A673 (cell line): ENCODE measurements at places on chromosomes 16 and 17. TPM values are rescaled to one million over a fixed set of nuclear protein-coding genes. Genes with fewer than 3 reads are reported as not detected.

DNA sequence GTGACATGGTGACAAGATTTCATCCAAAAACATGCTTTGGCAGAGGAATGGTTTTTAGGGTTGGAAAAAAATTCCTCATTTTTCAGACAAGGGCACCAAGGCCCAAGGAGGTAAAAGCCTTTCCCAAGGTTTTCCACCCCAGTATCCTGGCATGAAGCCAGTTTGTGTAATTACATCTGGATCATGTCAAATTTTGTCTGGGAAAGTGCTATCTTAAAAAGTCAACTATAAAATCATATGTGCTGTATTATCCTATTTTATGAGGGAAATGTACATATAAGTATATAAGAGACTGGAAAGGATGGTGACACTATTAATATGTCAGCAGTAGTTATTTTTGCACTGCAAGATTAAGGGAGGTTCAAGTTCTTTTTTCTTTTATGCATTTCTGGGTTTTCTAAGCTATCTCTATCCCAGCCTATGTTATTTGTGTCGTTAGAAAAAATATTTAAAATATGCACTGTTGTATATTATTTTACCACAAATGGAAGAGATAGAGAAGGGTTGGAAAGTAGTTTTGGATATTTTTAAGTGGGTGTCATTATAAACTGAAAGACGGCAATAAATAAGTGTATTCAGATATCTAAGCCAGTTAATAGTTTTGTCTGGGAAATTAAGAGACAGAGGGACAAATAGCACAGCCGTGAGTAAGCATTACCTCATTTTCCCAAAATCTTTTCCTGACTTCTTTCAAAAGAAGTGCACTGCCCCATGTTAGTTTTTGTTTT, 13.5 kb upstream of the FBXO47 start:
- no peaks in the 10 kb centered on the region for H3K36me3 ChIP-seq
- no peak overlapping the region for H3K4me3 ChIP-seq
- DNase-seq, result no peak
- H3K27me3 ChIP-seq, result no peaks in the 10 kb centered on the region
- H3K4me1 ChIP-seq, result no peaks in the 10 kb centered on the region
- H3K27ac ChIP-seq, result no peak overlapping the region

Gene TP53TG3F
- total RNA-seq, result not detected in 2 replicates

DNA sequence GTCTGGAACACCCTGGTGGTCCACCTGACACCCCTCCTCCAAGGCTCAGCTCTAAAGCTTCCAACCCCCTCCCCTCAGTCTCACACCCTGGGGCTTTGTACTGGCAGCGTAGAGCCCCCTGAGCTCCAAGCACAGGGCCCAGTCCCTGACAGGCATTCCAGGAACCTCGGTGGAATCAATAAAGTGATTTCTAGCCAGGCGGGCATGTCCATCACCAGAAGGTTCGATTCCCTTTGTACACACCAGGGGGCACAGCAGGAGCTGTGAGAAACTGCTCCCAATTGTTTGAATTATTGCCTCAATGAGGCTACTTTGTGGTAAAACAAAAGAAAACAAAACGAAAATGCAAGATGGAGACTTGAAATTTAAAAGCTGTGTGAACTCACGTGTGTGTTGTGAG, 51.8 kb downstream of the SMPD3 start:
- no peaks in the 10 kb centered on the region for H3K27me3 ChIP-seq
- H3K27ac ChIP-seq, result no peak overlapping the region
- H3K4me1 ChIP-seq, result no peaks in the 10 kb centered on the region
- DNase-seq, result peak; percentile 33
- no peak overlapping the region for H3K4me3 ChIP-seq
- H3K36me3 ChIP-seq, result no peaks in the 10 kb centered on the region

DNA sequence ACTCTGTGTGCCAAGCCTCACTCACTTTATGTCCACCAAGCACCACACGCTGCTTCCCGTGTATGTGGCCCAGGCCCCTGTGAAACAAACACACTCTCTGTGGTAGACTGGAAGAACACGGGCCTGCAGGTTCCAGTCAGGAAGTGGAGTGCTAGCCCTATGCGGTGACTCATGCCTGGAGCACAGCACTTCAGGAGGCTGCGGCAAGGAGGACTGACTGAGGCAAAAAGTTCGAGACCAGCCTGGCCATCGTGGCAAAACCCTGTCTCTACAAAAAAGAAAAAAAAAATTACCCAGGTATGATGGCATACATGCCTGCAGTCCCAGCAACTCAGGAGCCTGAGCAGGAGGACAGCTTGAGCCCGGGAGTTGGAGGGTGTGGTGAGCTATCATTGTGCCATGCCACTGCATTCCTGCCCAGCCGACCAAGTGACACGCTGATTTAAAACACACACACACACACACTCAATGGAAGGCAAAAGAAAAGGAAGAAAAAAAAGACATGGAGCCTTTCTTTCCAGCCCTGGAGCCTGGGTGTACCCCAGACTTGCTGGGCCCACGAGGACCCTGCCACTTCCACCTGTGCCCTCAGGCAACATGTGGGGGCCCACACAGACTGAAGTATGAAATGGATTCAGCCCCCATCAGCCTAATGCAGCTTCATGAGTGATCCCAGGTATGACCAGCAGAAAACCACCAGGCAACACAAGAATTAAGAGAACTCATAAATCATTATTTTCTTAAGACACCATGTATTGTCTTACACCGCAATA, 126.6 kb downstream of the ANKRD11 start:
- H3K27me3 ChIP-seq, result no peaks in the 10 kb centered on the region
- DNase-seq, result peak; percentile 63
- H3K27ac ChIP-seq, result no peak overlapping the region
- H3K36me3 ChIP-seq, result no peaks in the 10 kb centered on the region
- H3K4me1 ChIP-seq, result peaks cover 8% of the 10 kb centered on the region

Gene C17orf58
- total RNA-seq, result 12.5 and 17.4 TPM in 2 replicates

- H3K27me3 ChIP-seq, result no peaks in the 10 kb centered on the region
- H3K4me1 ChIP-seq, result peaks cover 38% of the 10 kb centered on the region
- H3K4me3 ChIP-seq, result no peak overlapping the region
- peak overlapping the region; percentile 39 for H3K27ac ChIP-seq
- DNase-seq, result peak; percentile 31
- H3K36me3 ChIP-seq, result peaks cover 13% of the 10 kb centered on the region
Measured at GRCh38 chr17:28807925-28808634, 34.5 kb downstream of the FAM222B start.

DNA sequence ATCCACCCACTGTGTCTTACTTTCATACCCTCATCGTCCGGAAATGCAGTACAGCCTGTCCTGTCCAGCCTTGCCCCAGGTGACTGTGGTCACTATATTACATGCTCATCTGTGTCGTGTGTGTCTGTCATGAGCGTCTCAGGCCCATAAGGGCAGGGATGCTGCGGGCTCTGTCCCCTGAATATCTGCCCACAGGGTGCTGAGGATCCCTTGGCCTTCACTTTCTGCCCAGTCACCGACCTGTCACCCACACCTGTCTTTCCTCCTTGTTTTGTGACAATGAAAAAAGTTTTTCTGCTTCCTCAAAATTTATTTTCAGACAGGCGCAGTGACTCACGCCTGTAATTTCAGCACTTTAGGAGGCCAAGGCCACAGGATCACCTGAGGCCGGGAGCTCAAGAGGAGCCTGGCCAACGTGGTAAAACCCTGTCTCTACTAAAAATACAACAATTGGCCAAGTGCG, 1.4 kb upstream of the CTRB1 start:
- no peaks in the 10 kb centered on the region for H3K27me3 ChIP-seq
- H3K4me1 ChIP-seq, result no peaks in the 10 kb centered on the region
- H3K36me3 ChIP-seq, result no peaks in the 10 kb centered on the region
- H3K27ac ChIP-seq, result no peak overlapping the region
- no peak overlapping the region for H3K4me3 ChIP-seq

DNA sequence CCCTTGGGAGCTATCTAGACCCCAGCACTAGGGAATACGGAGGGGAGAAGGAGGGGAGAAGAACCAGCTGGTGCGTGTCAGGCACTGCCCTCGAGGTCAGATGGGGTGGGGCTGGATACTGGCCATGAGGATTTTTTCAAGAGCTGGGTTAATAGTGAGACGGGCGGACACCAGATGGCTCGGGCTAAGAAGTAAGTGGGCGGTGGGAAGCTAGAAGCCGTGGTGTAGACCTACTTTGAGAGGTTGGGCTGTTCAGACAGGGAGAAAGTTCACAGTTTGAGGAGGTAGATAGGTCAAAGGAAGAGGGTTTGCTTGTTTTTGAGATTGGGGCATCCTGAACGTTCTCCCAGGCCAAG, 303.8 kb downstream of the SEC14L1 start:
- DNase-seq, result no peak
- peaks cover 38% of the 10 kb centered on the region for H3K4me1 ChIP-seq
- no peak overlapping the region for H3K4me3 ChIP-seq
- no peak overlapping the region for H3K27ac ChIP-seq
- no peaks in the 10 kb centered on the region for H3K27me3 ChIP-seq

DNA sequence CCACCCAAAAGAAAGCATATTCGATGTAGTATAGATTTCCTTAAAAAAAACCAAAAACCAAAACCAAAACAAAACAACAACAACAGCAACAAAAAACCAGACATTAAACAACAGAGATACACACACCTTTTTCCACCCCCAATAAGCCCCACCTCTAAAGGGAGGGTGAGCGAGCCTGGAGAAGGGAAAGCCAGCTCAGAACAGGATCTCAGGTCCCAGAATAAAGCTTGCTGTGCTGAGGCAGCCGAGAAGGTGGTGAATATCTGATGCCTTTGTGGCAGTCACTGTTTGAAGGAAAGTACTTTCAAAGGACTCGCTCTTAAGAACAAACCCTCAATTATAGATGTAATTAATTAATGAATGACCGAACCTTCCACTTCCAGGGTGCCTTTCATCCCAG, 470 bp downstream of the KRT23 start:
- H3K4me3 ChIP-seq, result no peak overlapping the region
- H3K36me3 ChIP-seq, result no peaks in the 10 kb centered on the region
- H3K4me1 ChIP-seq, result no peaks in the 10 kb centered on the region
- no peak overlapping the region for H3K27ac ChIP-seq
- no peaks in the 10 kb centered on the region for H3K27me3 ChIP-seq
- no peak for DNase-seq

DNA sequence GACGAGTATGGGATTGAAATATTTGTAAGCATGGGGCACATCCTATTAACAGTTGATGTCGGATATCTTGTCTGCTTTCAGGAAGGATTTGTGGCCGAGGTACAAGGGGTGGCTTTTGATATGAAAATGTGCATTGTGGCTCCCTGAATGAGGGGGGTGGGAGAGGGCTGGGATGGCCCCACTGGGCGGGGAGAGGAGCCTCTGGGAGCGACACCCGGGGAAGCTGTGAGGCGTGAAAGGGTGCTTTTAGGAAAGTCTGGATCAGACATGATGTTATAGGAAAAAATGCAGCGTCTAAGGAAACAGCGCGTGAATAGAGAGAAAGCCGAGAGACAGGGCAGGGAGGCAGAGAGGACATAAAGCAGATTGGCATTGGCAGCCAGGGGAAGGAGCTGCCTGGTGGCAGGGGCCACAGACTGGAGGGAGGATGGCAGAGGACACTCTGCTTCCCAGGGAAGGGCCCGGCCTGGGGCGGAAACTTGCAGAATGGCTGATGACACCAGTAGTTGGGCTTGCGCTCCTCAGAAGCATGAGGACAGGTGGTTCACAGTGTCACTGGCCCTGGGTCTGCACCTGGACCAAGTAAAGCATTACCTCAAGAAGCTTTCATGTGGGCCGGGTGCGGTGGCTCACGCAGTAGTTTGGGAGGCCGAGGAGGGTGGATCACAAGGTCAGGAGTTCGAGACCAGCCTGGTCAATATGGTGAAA, 95.7 kb downstream of the NTN1 start:
- no peaks in the 10 kb centered on the region for H3K4me1 ChIP-seq
- H3K27me3 ChIP-seq, result no peaks in the 10 kb centered on the region
- no peaks in the 10 kb centered on the region for H3K36me3 ChIP-seq
- H3K27ac ChIP-seq, result no peak overlapping the region
- no peak overlapping the region for H3K4me3 ChIP-seq

DNA sequence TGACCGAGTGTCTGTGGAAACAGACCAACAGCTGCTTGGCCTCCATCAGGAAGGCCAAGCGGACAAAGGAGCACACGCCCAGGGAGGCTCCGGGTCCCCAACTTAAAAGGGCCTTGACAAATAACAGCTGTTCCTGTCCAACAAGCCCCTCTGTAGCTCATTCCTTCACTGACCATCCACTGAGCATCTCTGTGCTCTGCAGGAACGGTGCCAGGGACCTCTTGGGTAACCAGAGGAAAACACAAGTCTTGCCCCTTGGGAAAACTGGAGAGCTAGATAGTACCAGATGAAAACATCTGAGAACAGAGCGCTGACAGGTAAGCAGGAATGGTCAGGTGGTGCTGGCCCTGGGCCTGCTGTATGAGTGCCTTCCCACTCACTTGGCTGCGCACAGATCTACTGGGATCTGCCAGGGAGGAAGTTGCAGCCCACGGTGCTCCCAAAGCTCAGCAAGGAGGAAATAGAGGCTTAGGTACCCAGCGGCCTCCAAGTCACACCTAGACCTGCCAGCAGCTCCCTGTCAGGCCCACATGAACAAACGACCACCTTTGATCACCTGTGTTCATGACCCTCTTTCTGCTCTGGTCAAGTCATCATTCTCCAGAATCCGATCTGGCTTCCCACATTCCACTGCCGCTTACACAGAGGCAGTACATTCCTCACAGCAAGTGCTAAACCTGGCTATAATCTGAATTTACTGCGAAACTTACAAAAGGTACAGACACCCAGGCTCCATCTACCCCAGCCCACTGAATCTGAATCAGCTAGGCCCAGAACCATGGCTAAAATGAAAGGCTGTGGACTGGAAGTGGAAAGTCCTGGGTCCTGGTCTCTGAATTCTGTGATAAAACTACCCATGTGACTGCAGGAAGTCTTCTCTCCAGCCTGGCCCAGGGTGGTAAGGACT, 12.5 kb downstream of the DCAKD start:
- no peak for DNase-seq
- no peaks in the 10 kb centered on the region for H3K4me1 ChIP-seq
- peak overlapping the region; percentile 23 for H3K27ac ChIP-seq
- no peaks in the 10 kb centered on the region for H3K27me3 ChIP-seq
- peaks cover 3% of the 10 kb centered on the region for H3K36me3 ChIP-seq

DNA sequence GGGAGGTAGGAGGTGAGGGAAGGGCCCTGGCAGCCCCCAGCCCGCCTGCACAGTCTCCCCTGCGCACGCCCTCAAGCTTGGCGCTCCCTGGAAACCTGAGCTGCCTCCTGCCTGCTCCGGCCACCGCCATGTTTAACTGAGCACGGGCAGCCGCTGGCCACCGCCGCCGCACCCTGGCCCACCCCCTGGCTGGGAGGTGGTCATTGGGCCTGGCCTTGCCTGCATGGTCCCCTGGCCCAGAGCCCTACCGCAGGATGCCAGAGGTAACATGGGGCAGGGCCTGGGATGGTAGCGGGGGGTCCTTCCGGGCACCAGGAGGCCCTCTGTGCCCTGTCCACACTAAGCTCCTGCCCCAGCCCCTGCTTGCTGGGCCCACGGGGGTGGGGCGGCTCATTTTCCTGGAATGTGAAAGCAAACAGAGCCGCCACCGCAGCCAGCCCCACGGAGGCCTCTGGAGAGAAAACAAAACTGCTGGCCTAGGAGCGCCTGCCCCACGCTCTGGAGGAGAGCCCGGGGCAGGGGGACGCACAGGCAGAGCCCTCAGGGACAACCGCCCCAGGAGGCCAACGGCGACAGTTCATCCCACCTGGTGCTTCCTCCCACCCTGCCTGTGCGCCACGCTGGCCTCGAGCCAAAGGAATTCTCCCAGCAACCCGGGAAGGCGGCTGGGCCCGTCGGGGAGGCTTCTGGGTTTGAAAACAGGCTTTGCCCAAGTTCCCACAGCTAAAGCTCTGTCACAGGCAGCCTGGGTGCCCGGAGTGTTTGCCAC, 8.9 kb downstream of the NHERF2 start:
- peak overlapping the region; percentile 68 for H3K27ac ChIP-seq
- no peak overlapping the region for H3K4me3 ChIP-seq
- peak; percentile 38 for DNase-seq
